ENCODE measurements at places on chromosomes 7 and 10.

GRCh38 chr7:142964502-142965246 is 2.5 kb upstream of the KEL start:
- H3K4me1 ChIP-seq = no peaks in the 10 kb centered on the region
- H3K27me3 ChIP-seq = peaks cover 24% of the 10 kb centered on the region
- H3K36me3 ChIP-seq = no peaks in the 10 kb centered on the region
- H3K27ac ChIP-seq = no peak overlapping the region

GRCh38 chr10:51063659-51064535 is 10.4 kb upstream of the PRKG1 start:
- H3K27ac ChIP-seq = no peak overlapping the region
- no peaks in the 10 kb centered on the region for H3K36me3 ChIP-seq
- H3K4me3 ChIP-seq = no peak overlapping the region
- H3K27me3 ChIP-seq = peaks cover 7% of the 10 kb centered on the region
- H3K4me1 ChIP-seq = no peaks in the 10 kb centered on the region
- DNase-seq = no peak

GRCh38 chr7:95396136-95397032 is at the start of gene PON3:
TSS of gene PON3 (minus strand) at chr7:95396375. CDS start at chr7:95396350, 25 bp downstream.
- H3K27ac ChIP-seq = no peak within 1 kb of the TSS
- H3K4me3 ChIP-seq = peak within 1 kb of the TSS; percentile 30
- no peaks in the 10 kb centered on the region for H3K36me3 ChIP-seq
- H3K27me3 ChIP-seq = peaks cover 60% of the 10 kb centered on the region

DNA sequence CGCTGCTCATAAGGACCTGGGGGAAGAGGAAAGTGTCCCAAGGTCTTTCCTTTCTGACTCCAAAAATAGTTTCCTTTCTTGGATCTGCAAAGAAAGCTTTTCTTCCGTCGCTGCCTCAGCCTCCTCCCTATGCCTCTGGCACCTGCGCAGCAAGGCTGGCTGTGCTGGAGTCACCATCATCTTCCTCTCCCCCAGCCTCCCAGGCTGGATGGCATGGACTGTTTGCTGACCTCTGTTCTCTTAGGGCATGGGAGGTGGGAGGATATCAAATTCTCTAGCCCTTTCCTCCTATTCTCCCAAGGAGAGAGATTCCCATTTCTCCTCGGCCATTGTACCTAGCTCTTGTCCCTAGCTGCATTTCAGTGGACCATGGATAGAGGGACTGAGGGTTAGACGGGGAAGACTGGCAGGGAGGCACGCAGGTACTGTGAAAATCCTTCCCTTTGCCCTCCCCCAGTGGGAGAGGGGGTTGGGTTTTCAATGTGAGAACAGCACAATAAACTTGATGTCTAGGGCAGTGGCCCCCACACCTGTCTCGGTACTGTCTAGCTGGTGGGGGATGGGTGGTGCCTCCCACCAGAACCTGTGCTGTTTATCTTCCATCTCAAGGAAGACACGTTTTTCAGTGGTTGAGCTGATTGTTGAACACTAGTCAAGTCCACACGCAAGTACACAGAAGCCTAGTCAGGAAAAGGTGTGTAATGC is 2.6 kb downstream of the PPP1R35 start:
- DNase-seq = no peak
- H3K36me3 ChIP-seq = peaks cover 17% of the 10 kb centered on the region
- H3K4me1 ChIP-seq = peaks cover 55% of the 10 kb centered on the region
- H3K27me3 ChIP-seq = no peaks in the 10 kb centered on the region

GRCh38 chr7:20776214-20776911 is 10.3 kb downstream of the SP8 start:
- H3K27me3 ChIP-seq = peaks cover 66% of the 10 kb centered on the region
- H3K4me3 ChIP-seq = peak overlapping the region; percentile 66
- peaks cover 20% of the 10 kb centered on the region for H3K4me1 ChIP-seq
- no peak overlapping the region for H3K27ac ChIP-seq

DNA sequence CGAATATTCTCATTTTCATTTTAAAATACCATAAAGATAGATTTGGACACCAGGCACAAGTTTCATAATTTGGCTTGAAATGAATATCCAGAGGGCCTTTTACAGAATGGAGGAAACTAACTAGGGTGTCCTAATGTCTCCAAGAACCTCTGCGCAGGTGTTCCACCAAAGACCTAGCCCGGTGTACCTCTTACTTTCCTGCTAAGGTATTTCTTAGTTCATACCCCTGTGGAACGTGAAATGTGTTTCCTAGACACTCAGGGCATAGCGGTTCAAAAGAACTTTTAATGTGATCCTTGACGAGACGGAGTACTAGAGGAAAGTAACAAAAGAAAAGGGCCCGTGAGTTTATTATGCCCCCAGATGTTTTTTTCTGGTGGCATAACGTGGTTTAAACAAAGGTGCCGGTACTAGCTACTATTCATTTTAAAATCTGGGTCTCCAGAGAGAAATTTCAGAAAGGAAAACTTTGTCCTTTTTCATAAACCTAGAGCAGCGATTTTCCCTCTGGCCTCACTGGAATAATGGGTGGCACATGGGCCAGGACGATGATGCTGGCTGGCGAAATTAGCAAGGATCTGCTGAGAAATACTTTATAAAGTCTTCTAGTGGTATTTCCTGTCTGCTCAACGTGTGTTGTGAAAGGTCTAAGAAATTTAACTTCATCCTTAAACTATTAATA is 1.4 kb downstream of the APBB1IP start:
- peak overlapping the region; percentile 92 for H3K4me3 ChIP-seq
- H3K27me3 ChIP-seq = no peaks in the 10 kb centered on the region
- H3K4me1 ChIP-seq = peaks cover 59% of the 10 kb centered on the region
- H3K27ac ChIP-seq = peak overlapping the region; percentile 82
- DNase-seq = no peak

DNA sequence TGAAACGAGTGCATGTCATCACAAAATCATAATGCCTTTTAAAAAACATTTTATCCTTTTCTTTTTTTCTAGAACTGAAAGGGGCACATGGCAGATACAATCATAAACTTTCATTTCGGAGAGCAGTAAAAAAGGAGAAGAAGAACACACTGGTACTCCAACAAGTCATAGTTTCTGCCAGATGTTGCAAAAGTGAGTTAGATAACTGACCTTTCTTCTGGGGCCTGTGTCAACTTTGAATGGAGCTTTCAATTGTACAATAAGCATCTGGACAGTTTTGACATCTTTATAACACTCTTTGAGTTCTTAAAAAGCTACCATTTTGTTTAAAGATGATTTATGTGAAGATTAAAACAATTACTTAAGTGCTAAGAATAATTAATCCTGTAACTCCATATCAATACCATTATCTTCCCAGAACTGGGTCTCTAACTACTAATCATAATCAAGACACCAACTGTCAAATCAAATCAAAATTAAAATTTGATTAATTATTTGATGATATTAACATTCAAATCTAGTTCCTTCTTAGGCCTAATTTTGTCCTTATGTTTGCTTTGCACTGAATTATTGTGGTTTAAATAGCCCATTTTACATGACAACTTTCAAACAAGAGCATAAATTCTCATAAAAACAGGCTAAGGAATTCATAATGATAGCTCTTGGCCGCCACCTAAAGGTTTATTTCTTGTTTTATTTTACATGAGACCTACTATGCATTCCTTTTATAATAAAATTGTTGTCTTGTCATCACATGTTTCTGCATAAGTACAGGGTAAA is 19.5 kb upstream of the ITGB8 start:
- H3K27ac ChIP-seq = no peak overlapping the region
- no peaks in the 10 kb centered on the region for H3K36me3 ChIP-seq
- H3K27me3 ChIP-seq = no peaks in the 10 kb centered on the region
- H3K4me3 ChIP-seq = no peak overlapping the region

GRCh38 chr10:12180221-12180974 is 15.3 kb downstream of the NUDT5 start:
- no peak for DNase-seq
- H3K27me3 ChIP-seq = no peaks in the 10 kb centered on the region
- no peak overlapping the region for H3K27ac ChIP-seq
- peaks cover 6% of the 10 kb centered on the region for H3K36me3 ChIP-seq

- H3K36me3 ChIP-seq = no peaks in the 10 kb centered on the region
- DNase-seq = peak; percentile 86
- H3K27ac ChIP-seq = peak within 1 kb of the TSS; percentile 87
- H3K27me3 ChIP-seq = no peaks in the 10 kb centered on the region
- H3K4me3 ChIP-seq = peak within 1 kb of the TSS; percentile 100
Measured at GRCh38 chr7:99438573-99439480, at the start of the genes CPSF4 and PTCD1. TSS of gene CPSF4 (plus strand) at chr7:99438943. CDS start at chr7:99439083, 140 bp downstream. TSS of gene PTCD1 (minus strand) at chr7:99438798. CDS start at chr7:99435242, 3,556 bp downstream.

- no peak overlapping the region for H3K4me3 ChIP-seq
- H3K4me1 ChIP-seq = peaks cover 11% of the 10 kb centered on the region
- DNase-seq = no peak
- H3K27ac ChIP-seq = no peak overlapping the region
- no peaks in the 10 kb centered on the region for H3K27me3 ChIP-seq
Measured at GRCh38 chr7:69871886-69872569, 273.8 kb downstream of the AUTS2 start.

- peaks cover 15% of the 10 kb centered on the region for H3K27me3 ChIP-seq
- no peak overlapping the region for H3K4me3 ChIP-seq
- peaks cover 16% of the 10 kb centered on the region for H3K36me3 ChIP-seq
- no peaks in the 10 kb centered on the region for H3K4me1 ChIP-seq
- DNase-seq = no peak
Measured at GRCh38 chr10:118927321-118927720, 102.2 kb upstream of the NANOS1 start.

DNA sequence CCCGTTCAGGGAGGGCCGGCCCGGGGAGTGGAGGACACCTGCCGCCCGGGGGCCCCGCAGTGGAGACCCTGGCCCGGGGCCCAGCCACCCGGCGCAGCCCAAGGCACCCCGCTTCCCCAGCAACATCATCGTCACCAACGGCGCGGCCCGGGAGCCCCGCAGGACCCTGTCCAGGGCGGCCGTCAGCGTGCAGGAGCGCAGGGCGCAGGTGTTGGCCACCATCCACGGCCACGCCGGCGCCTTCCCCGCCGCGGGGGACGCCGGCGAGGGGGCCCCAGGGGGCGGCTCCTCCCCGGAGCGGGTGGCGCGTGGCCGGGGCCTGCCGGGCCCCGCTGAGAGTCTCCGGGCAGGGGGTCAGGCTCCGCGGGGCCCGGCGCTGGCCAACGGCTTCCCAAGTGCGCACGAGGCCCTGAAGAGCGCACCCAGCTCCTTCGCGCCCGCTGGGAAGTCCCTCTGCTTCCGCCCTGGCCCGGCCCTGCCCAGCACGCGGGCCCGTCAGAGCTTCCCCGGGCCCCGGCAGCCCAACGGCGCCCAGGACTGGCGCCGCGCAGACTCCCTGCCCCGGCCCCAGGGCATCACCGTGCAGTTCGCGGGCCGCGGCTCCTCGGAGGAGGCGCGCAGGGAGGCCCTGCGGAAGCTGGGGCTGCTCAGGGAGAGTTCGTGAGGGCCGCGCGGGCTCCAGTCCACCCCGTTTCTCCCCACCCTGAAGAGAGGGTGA is 46.7 kb downstream of the PROSER2 start:
- H3K4me3 ChIP-seq = no peak overlapping the region
- peaks cover 12% of the 10 kb centered on the region for H3K4me1 ChIP-seq
- no peaks in the 10 kb centered on the region for H3K27me3 ChIP-seq
- no peak for DNase-seq
- no peak overlapping the region for H3K27ac ChIP-seq

DNA sequence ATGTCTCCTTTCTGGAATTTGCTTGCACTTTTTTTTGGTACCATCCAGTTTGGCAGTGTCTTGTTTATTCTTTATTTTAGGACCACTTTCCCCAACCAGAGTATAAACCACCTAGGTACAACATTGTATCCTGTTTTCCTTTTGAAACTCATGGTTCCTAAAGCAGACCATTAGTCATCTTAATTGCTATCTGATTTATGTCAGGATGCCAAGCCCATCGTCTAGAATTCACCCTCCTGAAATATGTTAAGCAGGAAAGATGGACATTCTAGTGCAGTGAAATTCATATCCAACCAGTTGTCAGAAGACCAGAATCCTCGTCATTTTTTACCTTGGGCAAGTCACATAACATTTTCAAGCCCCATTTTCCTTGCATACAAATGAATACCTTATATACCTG is 223.6 kb upstream of the KMT2E start:
- no peaks in the 10 kb centered on the region for H3K36me3 ChIP-seq
- no peak overlapping the region for H3K27ac ChIP-seq
- no peak overlapping the region for H3K4me3 ChIP-seq
- peaks cover 45% of the 10 kb centered on the region for H3K27me3 ChIP-seq
- DNase-seq = no peak

- no peaks in the 10 kb centered on the region for H3K27me3 ChIP-seq
- DNase-seq = no peak
- peaks cover 20% of the 10 kb centered on the region for H3K36me3 ChIP-seq
- peaks cover 35% of the 10 kb centered on the region for H3K4me1 ChIP-seq
- peak overlapping the region; percentile 83 for H3K27ac ChIP-seq
Measured at GRCh38 chr7:37259319-37259821, 189.3 kb downstream of the ELMO1 start.

DNA sequence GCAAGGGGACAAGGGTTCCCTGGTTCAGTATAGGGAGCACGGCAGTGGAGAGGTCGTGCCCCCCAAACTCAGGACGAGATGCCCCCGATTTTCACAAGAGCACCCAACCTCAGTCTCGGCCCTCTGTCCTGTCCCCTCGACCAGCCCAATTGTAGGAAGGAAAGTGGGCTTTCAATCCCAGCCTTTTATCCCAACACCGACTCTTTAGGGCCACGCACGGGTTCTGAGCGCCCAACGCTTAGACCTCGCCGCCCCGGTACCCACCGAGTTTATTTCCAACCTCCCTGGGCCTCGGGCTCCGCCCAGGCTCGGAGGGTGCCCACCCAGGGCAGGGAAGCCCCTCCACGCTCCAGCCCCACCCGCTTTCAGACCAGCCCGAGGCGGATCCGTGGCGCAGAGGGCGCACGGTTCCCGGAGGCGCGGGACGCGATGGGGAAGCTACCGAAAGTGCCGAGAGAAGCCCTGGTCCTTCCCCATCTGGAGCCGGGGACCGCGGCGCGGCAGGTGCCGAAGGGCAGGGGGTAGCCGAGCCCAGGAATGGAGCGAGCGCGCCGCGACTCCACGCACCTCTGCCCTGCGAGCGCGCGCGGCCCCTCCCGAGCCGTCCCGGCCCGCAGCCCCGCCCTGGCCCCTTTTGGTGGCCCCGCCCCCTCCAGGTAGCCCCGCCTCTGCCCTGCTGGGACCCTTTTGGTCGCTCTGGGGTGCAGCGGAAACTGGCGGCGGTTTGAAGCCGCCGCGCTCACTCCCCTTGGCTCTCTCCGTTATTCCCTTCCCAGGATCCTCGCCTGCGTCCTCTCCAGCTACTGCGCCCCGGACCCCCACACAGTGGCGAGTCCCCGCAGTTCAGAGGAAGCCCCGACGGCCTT is 20.4 kb downstream of the GRID2IP start:
- H3K4me3 ChIP-seq = peak overlapping the region; percentile 89
- DNase-seq = peak; percentile 55
- no peak overlapping the region for H3K27ac ChIP-seq
- H3K36me3 ChIP-seq = no peaks in the 10 kb centered on the region
- peaks cover 31% of the 10 kb centered on the region for H3K4me1 ChIP-seq
- H3K27me3 ChIP-seq = peaks cover 20% of the 10 kb centered on the region

- no peaks in the 10 kb centered on the region for H3K4me1 ChIP-seq
- H3K27me3 ChIP-seq = no peaks in the 10 kb centered on the region
- no peak overlapping the region for H3K4me3 ChIP-seq
- H3K27ac ChIP-seq = no peak overlapping the region
Measured at GRCh38 chr10:127400216-127400615, 148.9 kb upstream of the NPS start.
